ENCODE measurements at places on chromosomes 1 and 21.

GRCh38 chr1:22309572-22309971 lies 142.1 kb upstream of the ZBTB40 start:
- no peak for DNase-seq

DNA sequence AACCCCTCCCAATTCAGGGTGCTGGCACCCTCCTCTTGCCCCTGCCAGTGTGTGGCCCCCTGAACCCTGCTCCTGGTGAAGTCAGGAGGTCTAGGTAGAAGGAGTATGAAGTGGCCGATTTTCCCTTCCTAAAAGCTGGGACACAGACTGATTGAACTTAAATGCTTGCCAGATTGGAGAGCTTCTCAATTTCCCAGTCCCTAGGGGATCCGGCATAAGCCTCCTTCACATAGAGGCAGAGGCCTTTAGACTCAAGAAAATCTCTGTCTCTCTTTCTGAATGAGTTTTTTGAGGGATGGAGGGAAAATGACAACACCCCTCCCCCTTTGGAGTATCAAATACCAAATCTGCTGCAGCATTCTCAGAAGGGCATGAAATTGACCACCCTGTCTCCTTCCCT lies 51.5 kb downstream of the SYT2 start:
- DNase-seq = no peak

DNA sequence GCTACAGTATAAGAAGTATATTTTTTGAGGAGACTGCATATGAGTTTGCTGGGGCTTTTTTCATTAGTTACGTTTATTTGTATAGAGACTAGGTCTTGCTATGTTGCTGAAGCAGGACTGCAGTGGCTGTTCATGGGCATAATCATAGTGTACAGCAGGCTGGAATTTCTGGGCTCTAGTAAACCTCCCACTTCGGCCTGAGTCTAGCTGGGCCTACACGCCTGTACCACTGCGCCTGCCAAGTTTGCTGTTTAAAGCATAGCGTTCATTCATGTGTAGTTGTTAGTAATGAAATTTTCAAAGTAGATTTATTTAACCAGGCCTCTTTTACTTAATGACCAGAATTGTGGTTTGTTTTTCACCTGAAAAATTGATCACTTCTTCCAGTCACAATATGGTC lies 33.8 kb downstream of the HS2ST1 start:
- no peak for DNase-seq

DNA sequence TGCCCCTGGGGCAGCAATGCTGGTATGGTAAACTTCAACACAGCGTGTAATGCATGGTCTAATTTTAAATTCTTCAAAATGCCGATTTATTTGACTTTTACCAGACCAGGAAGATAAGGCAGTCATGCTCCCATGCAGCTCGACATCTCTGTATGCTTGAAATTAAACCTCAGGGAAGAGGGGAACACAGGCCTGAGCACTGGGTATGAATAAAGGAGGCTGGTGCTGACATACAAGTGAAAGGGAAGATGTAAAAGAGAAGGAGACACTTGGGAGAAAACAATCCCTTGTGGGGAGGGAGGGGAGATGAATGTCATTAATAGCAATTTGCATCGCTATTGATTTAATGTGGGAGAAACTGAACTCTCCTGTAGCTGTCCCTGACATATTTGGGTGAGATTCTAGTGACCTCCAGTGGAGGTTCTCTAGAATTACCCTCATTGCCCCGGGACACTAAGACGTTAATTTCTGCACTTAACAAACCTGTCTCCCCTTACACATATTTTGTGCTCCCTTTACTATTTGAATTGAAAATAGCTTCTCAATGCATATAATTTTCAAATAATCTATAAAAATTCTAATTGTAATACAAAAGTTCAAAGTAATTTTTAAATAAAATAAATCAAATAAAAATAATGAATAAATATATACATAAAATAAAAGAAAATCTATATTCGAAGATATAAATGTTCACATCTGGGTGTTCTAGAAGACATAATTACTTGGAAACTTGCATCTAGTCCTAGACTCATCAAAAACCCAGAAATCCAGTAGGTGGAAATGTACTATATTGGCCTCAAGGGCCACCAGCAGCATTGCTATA lies 283.1 kb downstream of the LMX1A start:
- peak; percentile 78 for DNase-seq

GRCh38 chr1:2060072-2060471 lies 9.9 kb downstream of the PRKCZ start:
- no peak for DNase-seq

DNA sequence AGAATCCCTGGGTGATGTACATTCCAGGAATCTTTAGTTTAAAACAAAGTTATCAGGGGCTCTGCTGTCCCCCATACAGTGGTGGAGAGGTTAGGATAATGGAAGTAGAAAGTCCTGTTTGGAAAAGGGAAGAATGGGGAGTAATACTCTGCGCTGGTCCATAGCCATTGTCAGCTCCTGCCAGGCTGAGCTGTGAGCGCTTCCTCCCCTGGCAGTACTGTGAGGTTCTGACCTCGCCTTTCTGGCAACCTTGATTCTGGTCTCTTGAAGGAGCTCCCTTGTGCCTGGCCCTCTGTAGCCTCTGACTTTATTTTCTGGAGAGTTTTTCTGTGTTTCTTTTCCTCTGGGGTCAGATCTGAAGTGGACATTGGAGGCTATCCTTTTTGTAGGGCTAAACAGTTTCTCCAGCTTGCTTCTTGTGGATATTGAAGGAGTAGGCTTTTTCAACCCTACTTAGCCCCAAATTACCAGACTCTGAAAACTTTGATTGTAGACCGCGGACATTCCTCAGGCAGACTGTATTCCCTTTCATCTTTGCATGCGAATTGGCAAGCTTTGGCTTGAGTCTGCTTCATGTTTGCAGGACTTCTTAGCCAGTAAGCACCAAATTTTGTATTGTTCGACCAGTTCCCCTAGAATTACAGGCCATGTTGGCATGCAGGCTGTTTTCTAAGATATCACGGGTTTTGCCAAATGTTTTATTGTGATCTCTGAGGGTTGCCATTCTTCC lies 13.8 kb downstream of the UBE4B start:
- DNase-seq = no peak

DNA sequence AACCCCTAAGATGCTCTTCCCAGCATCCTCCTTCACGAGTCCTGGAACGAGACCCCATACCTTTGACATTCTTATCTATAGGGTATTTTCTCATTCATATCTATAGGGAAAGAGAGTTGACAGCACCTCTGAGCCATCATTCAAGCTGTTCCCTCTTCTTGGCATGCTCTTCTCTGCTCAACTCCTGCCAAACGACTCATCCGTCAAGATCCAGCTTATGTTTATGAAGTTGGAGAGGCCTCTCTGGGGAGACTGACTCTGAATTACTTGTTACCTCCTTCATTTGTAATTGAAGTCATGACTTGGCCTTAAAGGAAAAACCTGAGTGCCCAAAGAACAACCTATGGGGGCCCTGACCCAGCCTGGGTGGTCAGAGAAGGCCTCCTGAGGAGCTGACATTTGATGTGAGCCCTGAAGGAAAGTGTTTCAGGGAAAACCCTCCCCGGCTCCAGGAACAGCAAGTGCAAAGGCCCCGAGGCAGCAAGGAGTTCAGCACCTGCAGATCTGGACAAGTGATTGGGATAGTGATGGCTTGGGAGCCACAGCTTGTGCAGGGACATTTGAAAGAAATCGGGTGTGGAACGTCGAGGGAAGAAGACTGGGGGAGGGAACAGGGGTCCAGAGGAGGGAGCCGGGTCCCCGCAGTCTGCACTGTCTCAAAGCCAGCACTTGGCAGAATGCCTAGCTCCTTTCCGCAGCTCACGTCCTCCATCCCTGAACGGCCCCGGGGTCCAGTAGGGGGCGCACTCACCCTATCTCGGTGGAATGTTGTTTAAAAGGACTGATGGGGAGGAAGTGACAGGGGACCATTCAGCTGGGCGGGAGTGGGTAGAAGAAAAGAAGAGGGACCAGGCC lies 14.0 kb upstream of the CDA start:
- DNase-seq = peak; percentile 90

GRCh38 chr1:44817307-44817706 lies 9.0 kb downstream of the BTBD19 start:
- no peak for DNase-seq

- DNase-seq = peak; percentile 67
These were observed 28.3 kb upstream of the VPS13D start for GRCh38 chr1:12201352-12202189.

DNA sequence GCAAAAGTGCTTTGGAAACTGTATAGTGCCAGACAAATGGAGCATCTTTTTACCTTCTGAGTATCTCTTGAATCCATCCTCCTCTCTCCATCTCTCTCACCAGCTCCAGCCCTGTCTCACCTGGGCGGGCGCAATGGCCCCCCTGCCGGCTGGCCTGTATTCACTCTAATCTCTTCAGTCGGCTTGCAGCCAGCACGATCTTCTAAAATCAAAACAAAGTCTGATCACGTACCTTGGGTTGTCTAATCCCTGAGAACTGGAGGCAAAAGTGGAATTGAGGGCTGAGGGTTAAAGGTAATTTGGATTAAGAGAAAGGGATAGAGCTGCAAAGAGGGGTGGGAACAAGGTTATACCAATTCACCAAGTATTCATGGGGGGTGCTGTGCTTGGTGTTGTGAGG lies 46.0 kb upstream of the LRRN2 start:
- no peak for DNase-seq

- no peak for DNase-seq
These were observed 18.6 kb upstream of the PTTG1IP start for GRCh38 chr21:44892095-44892494.

- DNase-seq = no peak
These were observed 7.6 kb downstream of the CLSTN1 start for GRCh38 chr1:9816199-9816598.

DNA sequence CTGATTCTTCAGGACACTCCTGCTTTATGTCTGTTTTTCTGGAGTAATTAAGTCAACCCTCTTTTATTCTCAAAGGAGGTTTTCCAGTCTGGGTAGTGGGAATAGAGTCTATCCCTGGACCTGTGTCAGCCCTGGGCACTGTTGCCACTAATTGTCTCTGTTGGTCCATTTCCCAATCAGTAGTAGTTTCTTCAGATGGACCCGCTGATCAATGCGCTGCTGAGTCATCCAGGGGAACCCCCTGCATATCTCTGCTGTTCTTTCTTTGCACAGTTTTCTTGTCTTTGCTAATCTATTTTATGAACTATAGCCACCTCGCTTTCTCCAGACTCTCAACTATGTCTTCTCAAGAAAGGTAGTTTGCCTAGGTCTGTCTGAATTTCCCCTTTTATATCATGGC lies 82.5 kb downstream of the TNNI3K start:
- DNase-seq = no peak

DNA sequence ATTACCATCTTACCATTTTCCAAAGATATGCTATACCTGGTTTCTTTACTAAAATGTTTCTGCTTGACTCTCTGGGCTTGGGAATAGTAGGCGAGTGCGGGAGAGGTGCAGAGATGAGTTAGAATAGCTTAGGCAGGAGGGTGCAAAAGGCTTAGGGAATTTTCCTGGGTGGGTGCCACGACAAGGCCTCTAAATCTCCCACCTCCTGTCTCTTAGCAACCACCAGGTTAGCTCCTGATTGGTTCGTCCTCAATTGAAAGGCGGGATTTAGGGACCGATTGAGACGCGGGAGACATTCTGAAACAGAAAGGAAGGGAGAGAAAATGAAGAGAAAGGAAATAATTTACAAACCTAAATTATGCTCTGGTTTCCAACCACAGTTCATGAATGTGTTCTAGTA lies 3.1 kb downstream of the ACKR1 start:
- DNase-seq = no peak

GRCh38 chr1:65422241-65423203 lies 2.1 kb downstream of the LEPR start:
- DNase-seq = no peak

DNA sequence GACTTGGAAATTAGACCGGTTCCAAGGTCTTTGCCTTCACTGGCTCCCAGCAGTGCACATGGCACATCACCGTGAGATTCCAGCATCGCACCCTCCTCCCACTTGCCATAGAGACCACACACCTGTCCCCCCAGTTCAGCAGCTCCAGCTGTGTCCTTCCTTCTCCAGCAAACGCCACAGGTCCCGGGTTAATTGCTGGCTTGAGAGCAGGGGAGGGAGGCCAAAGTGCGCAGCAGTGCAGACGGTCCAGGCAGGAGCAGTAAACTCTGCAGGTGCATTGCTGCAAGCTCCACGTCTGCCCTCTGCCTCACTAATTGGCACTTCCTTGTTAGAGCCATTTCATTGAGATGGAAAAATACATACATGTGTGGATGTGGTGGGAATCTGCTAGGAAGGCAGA lies 65.3 kb downstream of the KLHDC7A start:
- no peak for DNase-seq

DNA sequence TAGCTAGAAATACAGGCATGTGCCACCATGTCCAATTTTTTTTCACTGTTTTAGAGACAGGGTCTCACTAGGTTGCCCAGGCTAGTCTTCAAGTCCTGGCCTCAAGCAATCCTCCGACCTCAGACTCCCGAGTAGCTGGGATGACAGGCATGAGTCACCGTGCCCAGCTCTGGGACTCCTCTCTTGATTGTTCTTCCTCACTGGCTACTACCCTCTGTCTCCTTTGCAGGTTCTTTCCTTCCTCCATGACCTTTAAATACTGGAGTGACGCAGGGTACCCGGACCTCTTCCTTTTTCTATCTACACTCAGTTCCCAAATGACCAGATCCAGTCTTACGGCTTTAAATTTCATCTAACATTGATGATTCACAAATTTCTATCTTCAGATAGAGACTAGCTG lies 34.9 kb downstream of the ASH1L start:
- no peak for DNase-seq

DNA sequence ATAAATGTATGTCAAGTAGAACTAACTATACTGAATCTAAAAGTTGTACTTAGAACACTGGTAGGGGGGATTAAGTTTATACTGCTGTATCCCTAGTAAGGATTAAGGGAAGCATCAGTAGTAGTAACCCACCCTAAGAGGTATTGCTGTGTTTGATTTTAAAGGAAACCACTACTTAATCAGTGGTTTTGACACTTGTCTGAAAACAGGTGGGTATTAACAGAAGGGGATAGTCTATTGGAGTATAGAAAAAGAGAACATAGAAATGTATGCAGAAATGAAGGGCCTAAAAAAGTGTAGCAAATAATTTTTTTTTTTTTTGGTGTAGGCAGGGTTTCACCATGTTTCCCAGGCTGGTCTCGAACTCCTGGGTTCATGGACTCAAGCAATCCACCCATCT lies 2.2 kb downstream of the MIGA1 start:
- DNase-seq = no peak

DNA sequence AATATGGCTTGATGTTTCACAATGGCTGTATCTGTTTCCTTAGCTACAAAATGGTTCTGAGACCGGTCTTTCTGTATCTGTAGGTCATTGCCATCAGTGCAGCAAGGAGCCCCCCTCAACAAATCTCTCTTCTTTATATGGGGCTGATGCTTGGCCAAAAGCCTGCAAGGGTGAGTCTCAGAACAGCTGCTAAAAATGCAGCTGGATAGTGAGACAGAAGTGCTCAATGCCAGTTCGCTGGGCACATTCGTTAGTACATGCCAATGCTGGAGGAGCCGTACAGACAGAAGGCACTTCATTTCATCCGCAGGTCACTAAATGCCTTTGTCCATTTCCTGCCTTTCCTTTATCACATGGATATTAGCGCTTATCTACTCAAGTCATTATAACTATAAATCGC lies 67.3 kb downstream of the RUNX1 start:
- no peak for DNase-seq

GRCh38 chr1:168288311-168289052 lies 7.8 kb downstream of the TBX19 start:
- DNase-seq = no peak
